ENCODE measurements at places on chromosomes 6 and 20.

- DNase-seq, result no peak
Measured at GRCh38 chr6:135970750-135971149, 119.2 kb downstream of the PDE7B start.

DNA sequence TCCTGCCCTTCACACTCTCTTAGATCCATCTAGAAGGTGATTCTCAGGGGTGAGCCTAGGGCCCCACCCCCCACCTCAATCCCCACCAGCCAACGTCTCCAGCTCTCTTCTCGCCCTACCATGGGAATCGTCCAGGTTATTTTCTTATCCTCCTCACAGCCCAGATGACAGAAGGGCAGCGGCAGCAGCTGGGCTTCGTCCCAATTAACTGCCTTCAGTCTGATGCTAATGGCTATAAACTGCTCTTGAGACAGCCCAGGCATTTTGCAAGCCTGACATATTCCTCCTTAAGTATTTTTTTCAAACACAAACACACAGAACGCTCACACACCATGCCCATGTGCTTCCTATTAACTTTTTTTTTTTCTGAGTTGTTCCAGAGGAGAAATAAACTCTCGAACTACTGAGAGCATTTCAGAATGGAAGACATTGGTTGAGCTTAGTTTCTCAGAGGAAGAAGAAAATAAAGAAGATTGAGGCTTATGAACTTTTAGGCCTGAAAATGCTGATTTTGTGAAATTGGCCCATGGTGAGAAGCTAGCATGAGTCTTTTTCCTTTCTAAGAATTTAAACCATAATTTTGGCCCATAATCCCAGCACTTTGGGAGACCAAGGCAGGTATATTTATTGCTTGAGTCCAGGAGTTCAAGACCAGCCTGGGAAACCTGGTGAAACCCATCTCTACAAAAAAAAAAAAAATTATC is 124.6 kb downstream of the EYA2 start:
- DNase-seq, result no peak

DNA sequence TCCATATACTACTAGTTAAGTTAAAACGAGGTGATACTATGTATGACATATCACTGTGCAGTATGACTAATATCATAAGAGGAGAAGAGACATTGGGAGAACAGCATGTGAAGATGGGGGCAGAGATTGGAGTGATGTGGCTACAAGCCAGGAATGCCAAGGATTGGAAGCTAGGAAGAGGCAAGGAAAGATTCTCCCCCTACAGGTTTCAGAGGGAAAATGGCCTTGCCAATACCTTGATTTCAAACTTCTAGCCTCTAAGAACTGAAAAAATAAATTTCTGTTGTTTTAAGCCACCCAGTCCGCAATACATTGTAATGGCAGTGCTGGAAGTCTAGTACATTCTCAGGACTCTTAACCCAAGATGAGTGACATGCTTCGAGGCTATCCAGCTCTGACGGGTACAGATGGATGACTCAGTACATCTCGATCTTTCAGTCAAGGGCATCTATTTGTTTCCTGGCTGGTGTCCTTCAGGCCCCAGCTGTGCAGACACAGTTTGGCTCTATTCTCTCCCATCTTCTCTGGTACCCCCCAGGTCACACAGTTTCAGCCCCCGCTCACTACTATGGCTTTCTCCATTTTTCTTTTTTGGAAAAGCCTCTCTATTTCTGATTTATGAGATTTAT is 55.5 kb upstream of the THEMIS start:
- no peak for DNase-seq

GRCh38 chr6:70285201-70285600 is 17.7 kb downstream of the COL9A1 start:
- no peak for DNase-seq

- DNase-seq, result no peak
Measured at GRCh38 chr6:35507221-35507620, 5.5 kb downstream of the TULP1 start.

GRCh38 chr20:8218861-8219260 is 86.8 kb downstream of the PLCB1 start:
- DNase-seq, result no peak

- no peak for DNase-seq
Measured at GRCh38 chr6:112372226-112372806, 25.2 kb downstream of the RFPL4B start.

- no peak for DNase-seq
Measured at GRCh38 chr6:72324591-72324990, 297.3 kb upstream of the KCNQ5 start.

GRCh38 chr20:59657459-59658046 is 53.2 kb downstream of the PHACTR3 start:
- DNase-seq, result no peak

DNA sequence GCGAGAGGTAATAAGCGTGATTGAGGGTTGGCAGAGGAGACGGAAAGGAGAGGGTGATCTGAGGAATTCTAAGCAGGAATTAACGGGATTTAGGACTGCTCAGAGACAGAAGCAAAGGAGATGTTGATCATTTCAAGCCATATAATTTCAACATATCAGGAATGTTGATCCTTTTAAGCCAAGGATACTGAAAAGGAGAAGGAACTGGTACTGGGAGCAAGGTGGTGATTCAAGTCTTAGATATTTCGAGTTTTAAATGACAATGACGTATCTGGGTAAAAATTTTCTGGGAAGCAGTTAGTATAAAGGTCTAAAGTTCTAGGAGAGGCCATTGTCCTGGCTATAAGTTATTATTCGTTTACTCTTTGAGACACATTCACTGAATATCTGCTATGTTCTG is 91.3 kb upstream of the OGFRL1 start:
- no peak for DNase-seq

GRCh38 chr6:163384510-163384909 is 30.0 kb upstream of the QKI start:
- no peak for DNase-seq

DNA sequence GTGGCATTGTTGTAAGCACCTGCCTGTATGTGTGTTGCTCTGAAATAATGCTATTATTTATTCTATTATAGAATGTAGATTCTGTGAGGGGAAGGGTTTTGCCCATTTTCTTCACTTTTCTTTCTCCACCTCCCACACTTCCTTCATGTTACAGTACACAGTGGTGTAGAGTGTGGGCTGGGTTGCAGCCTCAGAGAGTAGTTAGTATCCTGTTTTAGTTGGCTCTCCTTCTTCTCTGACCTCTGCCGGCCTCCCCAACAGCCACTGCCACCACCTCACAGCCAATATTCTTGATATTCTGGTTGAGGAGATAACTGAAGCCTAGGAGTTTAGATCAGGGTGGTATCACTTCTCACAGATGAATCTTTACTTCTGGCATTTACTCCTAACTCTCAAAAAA is 143.4 kb downstream of the BCKDHB start:
- no peak for DNase-seq

DNA sequence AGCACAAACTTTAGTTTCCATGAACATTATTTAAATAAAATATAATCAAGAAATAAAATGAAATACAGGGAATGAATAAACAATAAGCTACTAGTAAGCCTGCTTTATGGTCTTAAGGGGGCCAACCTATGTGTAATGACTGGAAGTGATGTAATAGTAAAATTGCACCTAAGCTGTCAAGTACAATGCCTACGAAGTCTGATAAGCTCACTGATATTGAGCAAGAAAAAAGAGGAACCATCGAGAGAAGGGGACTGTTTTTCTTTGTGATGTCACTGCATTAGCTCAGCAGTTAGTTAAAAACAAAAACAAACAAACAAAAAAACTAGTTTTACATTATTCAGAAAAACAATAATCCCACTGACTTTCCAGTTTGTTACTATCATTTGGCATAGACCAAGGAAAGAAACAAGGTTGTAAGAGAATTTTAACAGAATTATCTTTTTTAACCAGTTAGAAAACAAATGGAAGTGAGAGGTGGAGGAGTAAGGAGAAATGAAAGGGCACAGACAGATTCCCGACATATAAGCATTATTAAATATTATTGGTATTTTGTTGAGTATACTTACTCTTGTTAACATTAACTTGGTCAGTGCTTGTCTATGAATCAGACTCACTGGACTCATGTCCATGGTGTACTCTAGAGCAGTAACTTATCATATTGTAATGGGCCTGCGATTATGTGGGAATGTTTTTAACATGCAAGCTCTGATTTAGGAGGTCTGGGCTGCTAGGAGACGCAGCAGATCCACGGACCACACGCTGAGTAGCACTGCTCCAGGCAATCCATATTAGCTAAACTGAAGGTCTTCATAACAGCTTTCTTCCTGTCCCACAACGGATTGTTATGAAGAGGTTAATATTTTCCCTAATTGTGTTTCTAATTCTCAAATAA is 99.6 kb upstream of the HMGCLL1 start:
- DNase-seq, result no peak

GRCh38 chr20:50918403-50918802 is 12.8 kb downstream of the ADNP start:
- no peak for DNase-seq

GRCh38 chr20:31934968-31935764 is 16.7 kb downstream of the PDRG1 start:
- no peak for DNase-seq

GRCh38 chr20:22861231-22861980 is 173.7 kb upstream of the SSTR4 start:
- no peak for DNase-seq

- peak; percentile 54 for DNase-seq
Measured at GRCh38 chr6:147203311-147204059, 732 bp upstream of the STXBP5 start.

DNA sequence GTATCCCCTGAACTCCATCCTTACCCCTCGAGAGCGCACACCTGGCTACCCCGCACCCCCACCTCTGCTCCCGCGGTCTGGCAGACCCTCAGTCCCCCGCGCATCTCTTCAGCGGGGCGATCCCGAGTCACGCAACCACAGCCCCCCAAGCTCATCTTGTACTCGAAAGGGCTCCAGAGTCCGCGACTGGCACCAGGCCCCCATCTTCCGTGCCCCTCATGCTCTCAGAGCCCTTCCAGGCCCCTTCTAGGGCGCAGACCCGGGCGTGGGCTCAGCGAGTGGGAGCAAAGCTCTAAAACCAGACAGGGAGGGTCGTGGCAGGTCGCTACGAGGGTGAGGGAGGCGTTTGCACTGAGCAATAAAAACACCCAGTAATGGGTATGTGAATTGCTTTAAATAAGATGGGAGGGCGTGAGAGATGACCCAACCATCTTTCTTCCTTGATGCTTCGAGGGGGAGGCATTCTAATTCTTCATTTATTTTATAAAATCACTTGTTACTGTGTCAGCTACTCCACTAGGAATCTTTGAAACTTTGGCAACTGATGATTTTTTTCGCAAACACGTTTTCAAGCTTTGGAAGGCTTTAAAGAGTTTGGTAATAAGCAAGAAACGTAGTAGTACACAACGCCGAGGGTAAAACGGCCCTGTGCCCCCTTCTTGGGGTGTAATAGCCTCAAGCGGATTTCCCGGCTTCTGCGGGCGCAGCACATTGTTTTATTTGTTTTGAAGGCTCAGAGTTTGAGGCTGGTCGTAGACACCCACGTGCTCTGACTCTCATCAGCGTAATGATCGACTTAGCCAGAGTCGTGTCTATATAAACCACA is 42.6 kb upstream of the SUPT3H start:
- peak; percentile 28 for DNase-seq

All from activated CD8-positive, alpha-beta memory T cell treated with anti-CD3 and anti-CD28 coated beads for 1 hour (primary cell).